ENCODE measurements at places on chromosomes 5 and 9.
A peak's percentile ranks its signal among the peaks of the same experiment; 100 is the strongest.

DNA sequence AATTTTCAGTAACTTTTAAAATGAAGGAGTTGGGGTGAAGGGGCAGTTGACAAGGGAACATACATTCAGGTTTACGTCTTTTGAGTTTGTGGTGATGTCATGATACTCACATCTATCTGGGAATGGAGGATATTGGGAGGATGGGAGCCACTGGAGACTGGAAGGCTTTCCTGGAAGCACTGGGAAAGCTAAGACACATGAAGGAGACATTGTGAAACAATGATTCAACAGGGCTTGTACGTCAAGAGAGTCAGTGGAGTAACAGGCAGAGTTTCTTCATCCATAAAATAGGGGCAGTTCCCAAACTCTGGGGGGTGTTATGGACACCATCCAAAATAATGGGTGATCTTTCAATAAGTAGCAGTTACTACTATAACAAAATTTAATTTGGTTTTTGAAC lies 572.8 kb downstream of the CCDC171 start:
- DNase-seq = no peak

DNA sequence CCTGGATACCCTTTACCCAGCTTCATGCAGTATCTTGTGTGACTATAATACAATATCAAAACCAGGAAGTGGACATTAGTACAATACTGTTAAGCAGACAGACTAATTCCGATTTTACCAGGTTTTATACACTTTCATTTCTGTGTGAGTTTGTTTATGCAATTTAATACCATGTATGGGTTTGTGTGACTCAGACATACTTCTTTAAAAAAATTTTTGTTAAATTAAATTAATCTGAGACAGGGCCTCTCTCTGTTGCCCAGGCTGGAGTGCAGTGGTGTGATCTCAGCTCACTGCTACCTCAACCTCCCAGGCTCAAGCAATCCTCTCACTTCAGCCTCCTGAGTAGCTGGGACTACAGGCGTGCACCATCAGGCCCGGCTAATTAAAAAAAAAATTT lies 156.8 kb downstream of the GAPVD1 start:
- DNase-seq = no peak

GRCh38 chr9:114242837-114243236 lies 80.1 kb upstream of the ORM1 start:
- DNase-seq = no peak

- DNase-seq = peak; percentile 80
Measured at GRCh38 chr5:76256116-76256889, 146.8 kb upstream of the IQGAP2 start.

DNA sequence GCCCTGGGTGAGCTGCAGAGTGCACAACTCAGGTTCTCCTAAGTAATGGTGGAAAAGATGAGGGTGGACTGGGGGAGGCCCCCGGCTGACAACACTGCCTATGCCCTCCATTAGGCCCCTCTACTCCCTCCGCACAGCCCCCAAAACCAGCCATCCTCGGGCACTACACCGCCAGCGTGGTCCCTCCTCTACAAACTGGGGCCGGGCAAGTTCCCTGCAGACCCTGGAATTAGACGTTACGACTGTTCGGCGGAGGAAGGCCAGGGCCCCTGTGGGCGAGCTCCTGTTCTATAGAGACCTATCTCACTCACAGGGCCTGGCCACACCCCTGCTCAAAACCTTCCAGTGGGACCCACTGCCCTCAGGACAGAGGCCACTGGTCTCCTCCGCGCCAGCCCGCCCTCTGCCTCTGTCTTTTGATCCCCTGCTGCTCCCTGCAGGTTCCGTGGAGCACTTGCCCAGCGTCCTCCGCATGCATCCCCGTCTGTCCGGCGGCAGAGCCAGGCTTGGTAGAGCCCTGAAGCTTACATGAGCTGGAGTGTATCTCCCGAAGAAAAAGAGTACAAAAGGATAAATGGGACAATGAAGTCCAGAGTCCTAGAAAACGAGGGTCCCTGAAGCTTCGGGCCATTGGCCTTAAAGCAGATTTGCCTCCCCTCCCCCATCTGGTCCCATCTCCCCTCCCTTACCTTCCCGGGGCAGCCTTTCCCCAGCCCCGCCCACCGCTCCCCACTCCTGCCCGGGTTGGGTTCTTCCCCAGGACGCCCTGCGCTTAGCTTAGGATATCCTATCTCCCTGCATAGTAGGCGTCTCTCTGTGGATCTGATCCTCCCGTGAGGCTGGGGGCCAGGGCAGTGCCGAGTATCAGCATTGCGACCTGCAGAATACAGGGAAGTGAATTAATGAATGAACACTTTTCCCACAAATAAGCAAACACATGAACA lies 71.3 kb downstream of the HRH2 start:
- no peak for DNase-seq

DNA sequence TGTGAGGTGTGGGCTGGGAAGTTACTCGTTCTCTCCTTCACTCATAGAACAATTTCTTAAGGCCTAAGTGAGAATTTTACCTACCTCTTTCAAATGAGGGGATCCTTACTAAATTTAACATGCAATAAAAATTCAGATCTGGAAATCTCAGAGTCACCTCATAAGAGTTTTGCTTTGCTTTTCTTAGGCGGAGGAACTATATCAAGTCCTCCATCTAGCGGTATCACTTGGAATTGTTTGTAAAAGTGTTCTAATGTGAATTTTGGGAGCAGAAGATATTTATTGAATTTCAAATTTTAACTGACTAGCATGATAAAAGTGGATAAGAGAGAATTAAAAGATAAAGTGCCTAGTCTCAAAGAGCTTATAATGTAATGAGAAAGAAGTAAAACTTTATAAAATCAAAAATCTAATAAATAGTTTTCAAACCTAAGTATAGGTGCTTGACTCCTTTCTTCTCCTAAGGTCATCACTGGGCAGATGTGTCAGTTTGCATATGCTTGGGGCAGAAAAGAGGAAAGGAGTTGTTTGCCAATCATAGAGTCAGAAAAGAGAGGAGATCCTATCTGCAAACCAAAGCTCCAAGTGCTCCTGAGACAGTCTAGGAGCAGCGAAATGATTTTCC lies 145.7 kb upstream of the DAB2 start:
- peak; percentile 41 for DNase-seq

DNA sequence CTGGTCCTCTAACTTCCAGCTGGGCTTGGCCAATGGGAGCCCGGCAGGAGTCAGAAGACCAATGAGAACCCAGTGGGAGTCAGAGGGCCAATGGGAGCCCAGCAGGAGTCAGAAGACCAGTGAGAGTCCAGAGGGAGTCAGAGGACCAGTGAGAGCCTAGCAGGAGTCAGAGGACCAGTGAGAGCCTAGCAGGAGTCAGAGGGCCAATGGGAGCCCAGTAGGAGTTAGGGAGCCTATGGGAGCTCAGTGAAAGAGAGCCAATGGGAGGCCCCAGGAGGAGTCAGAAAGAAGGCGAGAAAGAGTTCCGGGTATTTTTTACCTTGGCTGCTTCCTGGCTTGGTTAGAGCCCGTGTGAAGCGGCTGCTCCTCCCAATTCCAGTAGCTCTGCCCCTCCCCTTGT lies 191.0 kb downstream of the GABBR2 start:
- DNase-seq = no peak

GRCh38 chr9:110936719-110937452 lies 101.4 kb downstream of the LPAR1 start:
- DNase-seq = no peak

GRCh38 chr5:93327605-93328004 lies 253.4 kb downstream of the NR2F1-AS1 start:
- DNase-seq = no peak

- DNase-seq = no peak
Measured at GRCh38 chr9:104118916-104119315, 24.8 kb downstream of the SMC2 start.

DNA sequence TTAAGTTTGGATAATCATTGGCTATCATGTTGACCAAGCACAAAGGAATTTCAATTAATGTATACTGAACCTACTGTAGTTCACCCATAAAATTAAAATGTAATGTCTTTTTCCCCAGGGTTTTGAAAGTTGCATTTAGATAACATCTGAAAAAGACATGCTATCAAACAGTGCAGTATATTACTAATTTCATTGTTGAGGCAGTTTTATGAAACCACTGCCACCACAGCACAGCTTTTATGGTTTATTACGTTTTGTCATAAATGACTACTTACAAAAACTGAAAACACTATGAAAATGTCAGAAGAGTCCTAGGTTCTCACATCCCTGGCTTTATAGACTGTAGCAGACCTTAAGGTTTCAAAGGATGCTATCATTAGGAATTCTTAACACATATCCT lies 32.0 kb upstream of the HAPLN1 start:
- no peak for DNase-seq

DNA sequence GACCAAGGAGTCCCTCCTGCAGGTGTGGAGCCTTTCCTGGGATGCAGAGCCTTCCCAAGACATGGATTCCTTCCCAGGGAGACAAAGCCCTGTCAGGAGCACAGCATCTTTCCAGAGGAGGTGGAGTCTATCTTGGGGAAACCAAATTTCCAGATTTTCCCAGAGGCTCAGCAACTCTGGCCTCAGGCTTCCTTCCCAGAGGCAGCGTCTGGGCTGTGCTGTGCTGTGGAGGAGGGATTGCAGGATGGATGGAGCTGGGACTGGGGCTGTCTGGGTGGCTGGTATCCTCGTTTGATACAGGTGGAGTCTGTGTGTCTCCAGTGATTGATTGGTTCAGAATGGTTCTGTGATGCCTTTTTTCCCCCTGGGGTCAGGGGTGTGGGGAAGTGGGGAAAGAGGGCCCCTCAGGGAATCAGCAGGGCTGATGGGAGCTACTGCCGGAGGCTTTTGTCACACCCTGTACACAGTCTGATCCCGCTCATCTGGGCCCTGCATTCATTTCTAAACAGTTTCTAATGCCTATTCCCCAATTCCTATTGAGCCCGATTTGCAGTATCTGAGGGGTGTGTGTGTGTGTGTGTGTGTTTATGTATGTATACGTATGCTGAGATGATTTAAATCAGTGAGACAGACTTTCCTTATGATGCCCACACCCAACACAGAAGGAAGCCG lies 16.0 kb downstream of the OR13J1 start:
- DNase-seq = no peak

- no peak for DNase-seq
Measured at GRCh38 chr5:146042628-146043279, 62.6 kb downstream of the PLAC8L1 start.

GRCh38 chr5:149778303-149779123 lies 48.4 kb downstream of the PPARGC1B start:
- DNase-seq = no peak

All from CD4-positive, alpha-beta T cell treated with Interleukin-4 for 4 hours (primary cell).